ENCODE measurements at places on chromosomes 16 and 17. TPM values are rescaled to one million over a fixed set of nuclear protein-coding genes. Genes with fewer than 3 reads are reported as not detected.

The RAB34 gene
- total RNA-seq: 79.4 TPM

The MYH13 gene
- not detected for total RNA-seq

The CCT6B gene
- 0.58 TPM for total RNA-seq

The KRTAP4-1 gene
- not detected for total RNA-seq

The IKZF3 gene
- 6.6 TPM for total RNA-seq

GRCh38 chr17:28901866-28902818, 737 bp downstream of the DHRS13 start:
- no peaks in the 10 kb centered on the region for H3K27me3 ChIP-seq
- peak overlapping the region; percentile 54 for H3K4me3 ChIP-seq
- H3K36me3 ChIP-seq: no peaks in the 10 kb centered on the region

DNA sequence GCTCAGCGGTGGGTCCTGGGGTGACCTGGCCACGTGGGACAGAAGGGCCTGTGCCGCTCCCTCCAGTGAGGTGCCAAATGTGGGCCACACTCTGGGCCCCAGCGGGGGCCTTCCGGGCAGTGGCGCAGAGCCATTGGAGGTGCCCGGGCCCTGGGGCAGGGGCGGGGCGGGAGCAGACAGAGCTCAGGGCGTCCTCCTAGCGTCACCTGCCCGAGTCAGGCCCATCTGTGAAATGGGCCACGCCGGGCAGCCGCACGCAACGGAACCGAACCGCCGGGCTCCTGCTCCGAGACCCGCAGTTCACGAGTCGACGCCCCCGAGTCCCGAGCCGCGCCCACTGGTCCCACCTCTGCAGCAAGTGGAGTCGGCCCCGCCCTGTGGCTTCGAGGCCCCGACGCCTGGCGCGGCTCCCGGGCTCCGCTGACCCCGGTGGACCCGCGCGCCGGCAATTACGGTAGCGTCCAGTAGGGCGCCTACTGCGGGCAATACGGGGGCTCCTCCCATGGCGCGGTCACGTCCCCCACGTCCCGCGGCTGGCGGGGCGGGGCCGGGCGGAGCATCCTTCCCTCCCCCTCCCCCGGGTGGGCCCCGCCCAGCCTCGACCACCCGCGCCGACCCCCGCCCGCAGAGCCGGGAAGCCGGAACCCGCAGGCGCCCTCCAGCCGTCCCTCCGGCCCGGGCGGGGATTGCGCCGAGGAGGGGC, 1.9 kb downstream of the SLC16A3 start:
- DNase-seq: peak; percentile 82
- H3K4me3 ChIP-seq: peak overlapping the region; percentile 71
- H3K27ac ChIP-seq: peak overlapping the region; percentile 95
- peaks cover 22% of the 10 kb centered on the region for H3K4me1 ChIP-seq
- no peaks in the 10 kb centered on the region for H3K36me3 ChIP-seq

GRCh38 chr17:65027305-65027704, 29.2 kb downstream of the GNA13 start:
- no peaks in the 10 kb centered on the region for H3K27me3 ChIP-seq
- H3K4me1 ChIP-seq: peaks cover 20% of the 10 kb centered on the region
- DNase-seq: no peak
- no peak overlapping the region for H3K4me3 ChIP-seq

Measured in left lung (tissue), 14 donors.